ENCODE measurements at places on chromosomes 3 and 15. TPM values are rescaled to one million over a fixed set of nuclear protein-coding genes. Genes with fewer than 3 reads are reported as not detected.

The TMEM212 gene
- 0.41 TPM for polyA plus RNA-seq

The ST3GAL6 gene
- 22.2 TPM for polyA plus RNA-seq

The SPINT1 gene
- 3.2 TPM for polyA plus RNA-seq

The FETUB gene
- polyA plus RNA-seq: not detected

The ZNF774 gene
- 8.3 TPM for polyA plus RNA-seq

Data from spinal cord (tissue), 10 donors.